Liver (tissue), 10 donors: ENCODE measurements at places on chromosomes 1 and 21. TPM values are rescaled to one million over a fixed set of nuclear protein-coding genes. Genes with fewer than 3 reads are reported as not detected.

DNA sequence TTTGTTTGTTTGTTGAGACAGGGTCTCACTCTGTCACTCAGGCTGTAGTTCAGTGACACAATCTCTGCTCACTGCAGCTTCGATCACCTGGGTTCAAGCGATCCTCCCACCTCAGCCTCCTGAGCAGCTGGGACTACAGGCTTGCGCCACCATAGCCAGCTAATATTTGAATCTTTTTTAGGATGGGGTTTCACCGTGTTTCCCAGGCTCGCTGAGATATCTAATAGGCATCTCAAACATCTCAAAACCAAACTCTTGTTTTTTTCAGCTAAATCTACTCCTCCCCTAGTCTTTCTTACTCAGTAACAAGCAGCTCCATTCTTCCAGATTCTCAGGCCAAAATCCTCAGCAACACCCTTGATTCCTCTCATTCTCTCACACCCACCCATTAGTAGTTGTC, 22.0 kb upstream of the SRRM1 start:
- H3K4me3 ChIP-seq: no peak overlapping the region
- H3K27me3 ChIP-seq: no peaks in the 10 kb centered on the region
- no peaks in the 10 kb centered on the region for H3K36me3 ChIP-seq
- H3K4me1 ChIP-seq: no peaks in the 10 kb centered on the region

- no peaks in the 10 kb centered on the region for H3K27me3 ChIP-seq
- H3K36me3 ChIP-seq: no peaks in the 10 kb centered on the region
- H3K27ac ChIP-seq: peak overlapping the region; percentile 28
- no peak overlapping the region for H3K4me3 ChIP-seq
Measured at GRCh38 chr1:162709870-162710269, 77.6 kb downstream of the DDR2 start.

GRCh38 chr1:77534456-77534855, 148.0 kb downstream of the ZZZ3 start:
- H3K4me1 ChIP-seq: peaks cover 15% of the 10 kb centered on the region
- no peaks in the 10 kb centered on the region for H3K27me3 ChIP-seq
- H3K36me3 ChIP-seq: no peaks in the 10 kb centered on the region
- H3K27ac ChIP-seq: no peak overlapping the region
- DNase-seq: no peak

GRCh38 chr1:119858126-119858525, 38.2 kb downstream of the ADAM30 start:
- H3K27me3 ChIP-seq: no peaks in the 10 kb centered on the region
- no peak overlapping the region for H3K27ac ChIP-seq
- H3K36me3 ChIP-seq: no peaks in the 10 kb centered on the region
- no peak overlapping the region for H3K4me3 ChIP-seq
- DNase-seq: no peak

TSPAN1 gene
- 2.4 TPM for total RNA-seq

LMX1A gene
- 0.05 TPM for total RNA-seq

OR10J1 gene
- not detected for total RNA-seq
